ENCODE measurements at places on chromosomes 6 and 20. TPM values are rescaled to one million over a fixed set of nuclear protein-coding genes. Genes with fewer than 3 reads are reported as not detected.

DNA sequence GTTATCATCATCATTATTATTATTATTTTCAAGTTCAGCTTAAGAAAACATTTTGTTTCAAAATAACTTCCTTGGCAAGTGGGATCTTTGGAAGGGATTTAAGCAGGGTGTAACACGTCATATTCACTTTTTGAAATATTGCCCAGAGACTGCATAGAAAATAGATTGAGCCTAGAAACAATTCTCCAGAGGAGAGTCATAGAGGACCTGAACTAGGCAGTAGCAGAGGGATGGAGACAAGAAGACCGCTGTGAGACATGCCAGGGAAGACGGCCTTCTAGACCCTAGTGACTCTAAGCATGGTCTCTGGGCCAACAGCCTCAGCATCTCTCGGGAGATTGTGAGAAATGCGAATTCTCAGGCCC is 55.5 kb downstream of the EDN1 start:
- H3K4me1 ChIP-seq: no peaks in the 10 kb centered on the region
- no peak overlapping the region for H3K4me3 ChIP-seq
- DNase-seq: no peak
- no peaks in the 10 kb centered on the region for H3K36me3 ChIP-seq
- H3K27me3 ChIP-seq: no peaks in the 10 kb centered on the region

DNA sequence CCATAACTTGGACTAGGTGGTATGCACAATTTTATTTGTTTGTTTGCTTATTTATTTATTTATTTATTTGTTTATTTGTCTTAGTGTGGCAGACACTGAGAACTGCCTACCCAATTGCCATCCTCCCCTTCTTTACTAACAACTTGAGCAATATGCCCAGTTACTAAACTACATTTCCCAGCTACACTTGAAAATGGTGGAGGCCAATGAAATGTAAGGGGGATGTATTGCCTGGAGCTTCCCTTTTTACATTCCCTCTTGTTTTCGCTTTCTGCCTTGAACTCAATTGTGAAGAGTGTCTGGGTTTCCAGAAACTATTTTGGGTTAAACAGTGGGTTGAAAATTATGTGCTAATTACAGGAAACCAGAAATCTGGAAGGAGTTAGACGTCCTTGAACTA is 152.7 kb upstream of the FKBP1C start:
- H3K36me3 ChIP-seq: no peaks in the 10 kb centered on the region
- no peak for DNase-seq
- no peak overlapping the region for H3K27ac ChIP-seq
- no peaks in the 10 kb centered on the region for H3K4me1 ChIP-seq
- no peaks in the 10 kb centered on the region for H3K27me3 ChIP-seq
- no peak overlapping the region for H3K4me3 ChIP-seq

- no peak for DNase-seq
- no peak overlapping the region for H3K27ac ChIP-seq
- H3K36me3 ChIP-seq: no peaks in the 10 kb centered on the region
- no peak overlapping the region for H3K4me3 ChIP-seq
- peaks cover 3% of the 10 kb centered on the region for H3K4me1 ChIP-seq
These were observed 4.0 kb upstream of the WRNIP1 start for GRCh38 chr6:2760882-2761842.

GRCh38 chr20:10853176-10853575 is 179.4 kb upstream of the JAG1 start:
- H3K4me1 ChIP-seq: no peaks in the 10 kb centered on the region
- DNase-seq: no peak
- H3K36me3 ChIP-seq: no peaks in the 10 kb centered on the region
- no peak overlapping the region for H3K4me3 ChIP-seq

GRCh38 chr6:147509891-147510290 is 1.4 kb downstream of the SAMD5 start:
- H3K4me1 ChIP-seq: peaks cover 30% of the 10 kb centered on the region
- H3K36me3 ChIP-seq: no peaks in the 10 kb centered on the region
- H3K27ac ChIP-seq: no peak overlapping the region
- H3K4me3 ChIP-seq: peak overlapping the region; percentile 58
- peaks cover 21% of the 10 kb centered on the region for H3K27me3 ChIP-seq

GRCh38 chr6:168371618-168371980 is 52.0 kb upstream of the DACT2 start:
- no peak overlapping the region for H3K27ac ChIP-seq
- H3K36me3 ChIP-seq: no peaks in the 10 kb centered on the region
- DNase-seq: no peak
- H3K27me3 ChIP-seq: no peaks in the 10 kb centered on the region

GRCh38 chr6:144561455-144562043 is 276.4 kb downstream of the UTRN start:
- DNase-seq: no peak
- H3K27me3 ChIP-seq: no peaks in the 10 kb centered on the region
- no peak overlapping the region for H3K27ac ChIP-seq
- no peaks in the 10 kb centered on the region for H3K4me1 ChIP-seq

DNA sequence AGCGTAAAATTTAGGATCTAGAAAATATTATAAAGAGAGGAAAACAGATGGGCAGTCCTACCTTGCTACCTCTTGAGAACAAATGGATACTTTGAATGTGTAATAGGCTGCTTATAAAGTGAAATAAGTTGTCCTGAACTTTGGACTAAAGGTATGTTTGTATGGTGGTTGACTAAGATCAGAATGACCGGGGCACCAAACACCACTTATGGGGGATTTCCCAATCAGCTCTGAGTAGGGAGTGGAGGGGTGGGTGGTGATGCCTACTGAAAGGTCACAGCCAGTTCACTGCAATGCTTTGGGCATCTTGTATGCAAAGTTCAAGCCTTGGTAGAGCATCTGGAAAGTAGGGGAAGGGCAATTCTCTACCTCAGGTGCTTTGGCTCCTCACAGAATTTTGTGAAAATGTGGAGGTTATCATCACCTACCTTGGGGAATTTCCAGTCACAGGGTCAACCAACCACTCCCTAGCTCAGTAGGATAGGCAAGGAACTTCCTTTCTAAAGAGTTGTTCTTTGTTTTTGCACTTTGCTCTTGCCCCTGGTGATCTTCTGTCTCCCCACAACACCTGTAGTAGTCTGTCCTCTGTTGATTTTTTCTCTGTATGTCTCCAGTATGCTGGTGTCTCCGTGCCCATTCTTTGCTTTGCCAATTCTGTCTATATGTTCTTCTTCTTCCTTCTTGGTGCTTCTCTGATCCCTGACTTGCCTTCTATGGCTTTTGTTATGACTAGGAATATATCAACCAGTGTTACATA is at the start of gene TRIM31:
Gene TRIM31, minus strand, starts transcription at position 88 of the 757 bp plus-strand sequence. CDS start 285 bp downstream, outside the sequence.
- no peak within 1 kb of the TSS for H3K27ac ChIP-seq
- no peaks in the 10 kb centered on the region for H3K4me1 ChIP-seq
- DNase-seq: no peak
- H3K36me3 ChIP-seq: no peaks in the 10 kb centered on the region

GRCh38 chr6:169340395-169340794 is 86.7 kb upstream of the THBS2 start:
- no peaks in the 10 kb centered on the region for H3K27me3 ChIP-seq
- no peak overlapping the region for H3K27ac ChIP-seq
- no peak overlapping the region for H3K4me3 ChIP-seq
- no peaks in the 10 kb centered on the region for H3K36me3 ChIP-seq
- peak; percentile 79 for DNase-seq

DNA sequence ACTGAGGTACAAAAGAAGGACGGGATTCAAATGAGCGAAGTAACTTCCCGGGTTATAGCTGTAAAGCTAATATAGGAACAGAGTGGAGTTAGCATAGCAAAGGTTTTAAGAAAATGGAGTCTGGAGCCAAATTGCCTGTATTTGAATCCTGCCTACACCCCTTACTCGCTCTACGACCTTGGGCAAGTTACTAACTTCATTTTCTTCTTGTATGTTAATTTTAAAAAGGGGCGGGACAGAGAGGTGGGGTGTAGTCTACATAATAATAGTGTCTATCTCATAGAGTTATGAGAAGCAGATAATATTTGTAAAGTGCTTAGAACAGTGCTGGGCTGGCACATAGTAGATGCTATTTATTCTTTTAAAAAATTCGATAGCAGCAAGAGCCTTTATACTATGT is 705 bp downstream of the ZSCAN23 start:
- peaks cover 26% of the 10 kb centered on the region for H3K4me1 ChIP-seq
- H3K27me3 ChIP-seq: peaks cover 13% of the 10 kb centered on the region
- peak overlapping the region; percentile 74 for H3K4me3 ChIP-seq
- no peaks in the 10 kb centered on the region for H3K36me3 ChIP-seq

DNA sequence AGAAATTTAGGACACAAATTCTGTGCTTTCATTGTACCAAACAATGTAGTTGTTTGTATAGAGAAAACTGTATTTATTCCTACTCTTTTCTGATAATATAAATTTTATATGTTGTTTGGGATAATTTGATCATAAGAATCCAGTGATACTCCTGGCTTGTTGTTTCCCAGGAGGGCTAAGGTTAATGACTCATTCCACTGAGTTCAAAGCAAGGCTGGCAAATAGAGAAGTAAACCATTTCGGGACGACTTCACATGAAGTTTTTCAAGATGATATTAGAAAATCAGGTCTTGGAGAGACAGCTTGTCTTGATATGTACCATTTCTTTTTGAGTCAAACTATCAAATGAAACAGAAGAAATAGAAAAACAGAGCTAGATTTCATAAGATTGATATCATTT is 326.1 kb upstream of the CNR1 start:
- H3K27ac ChIP-seq: no peak overlapping the region
- no peaks in the 10 kb centered on the region for H3K4me1 ChIP-seq
- DNase-seq: no peak

DNA sequence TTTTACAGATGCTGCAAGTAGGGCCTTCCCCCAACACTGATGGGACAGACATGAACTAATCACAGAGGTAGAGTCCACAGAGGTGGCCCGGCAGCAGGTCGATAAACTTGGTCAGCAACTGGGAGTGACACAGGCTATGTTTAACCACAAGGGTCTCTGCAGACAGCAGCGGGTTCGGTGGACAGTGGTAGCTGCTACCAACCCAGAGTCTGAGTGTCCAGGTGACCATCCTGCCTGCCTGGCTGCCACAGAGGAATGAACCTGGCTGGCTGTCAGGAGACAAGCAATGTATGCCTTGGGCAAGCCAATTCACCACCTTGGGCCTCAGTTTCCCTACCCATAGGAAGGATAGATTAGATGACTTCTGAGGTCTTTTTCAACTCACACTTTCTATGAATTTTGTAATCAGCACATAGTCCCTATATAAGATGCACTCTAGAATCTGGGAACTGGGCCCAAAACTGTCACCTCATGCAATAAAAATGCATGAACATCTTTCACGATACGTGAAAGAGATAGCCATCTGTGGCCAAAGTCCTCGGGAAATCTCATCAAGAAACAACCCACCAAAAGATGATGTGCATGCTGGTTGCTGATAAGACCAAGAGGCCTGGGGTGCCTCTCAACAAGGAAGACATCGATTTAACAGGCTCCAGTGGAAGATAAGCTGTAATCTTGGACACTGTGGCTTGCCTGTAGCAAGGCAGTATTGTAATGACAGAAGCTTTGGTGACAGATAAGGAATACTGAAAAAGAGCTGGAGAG is 30.5 kb downstream of the MDGA1 start:
- no peak for DNase-seq
- H3K27me3 ChIP-seq: no peaks in the 10 kb centered on the region
- no peak overlapping the region for H3K27ac ChIP-seq
- H3K4me1 ChIP-seq: no peaks in the 10 kb centered on the region
- H3K4me3 ChIP-seq: no peak overlapping the region

DNA sequence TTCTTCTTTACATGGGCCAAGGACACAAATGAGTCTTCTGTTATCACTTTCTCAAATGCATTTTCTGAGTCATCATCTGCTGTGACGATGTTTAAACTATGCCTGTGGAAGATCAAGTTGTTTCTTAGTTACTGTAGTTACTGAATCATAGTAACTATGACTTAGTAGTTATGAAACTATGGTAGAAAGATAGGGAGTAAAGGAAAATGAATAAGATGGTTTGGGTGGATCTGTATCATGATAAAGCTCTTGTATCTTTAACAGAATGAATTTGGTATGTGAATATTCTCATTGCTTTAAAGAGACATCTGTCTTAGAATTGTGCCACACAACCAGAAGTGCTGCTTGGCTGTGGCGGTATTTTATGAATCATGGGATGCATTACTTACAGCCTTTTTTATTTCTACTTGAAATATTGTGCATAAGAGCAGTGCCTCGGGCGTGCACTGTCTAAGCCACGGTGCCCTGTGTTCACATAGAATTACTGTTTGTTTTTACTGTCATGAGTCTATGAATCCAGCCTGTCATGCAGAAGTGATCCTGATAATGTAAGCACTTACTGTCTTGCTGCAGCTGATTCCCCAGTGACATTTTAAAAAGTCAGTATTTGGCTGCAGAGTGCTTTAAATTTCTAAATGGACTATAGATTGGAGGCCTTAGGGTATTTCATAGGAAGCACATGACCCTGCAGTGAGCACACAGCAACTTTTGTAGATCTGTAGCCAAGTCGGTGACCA is 215.2 kb downstream of the TMEM242 start:
- peaks cover 4% of the 10 kb centered on the region for H3K36me3 ChIP-seq
- DNase-seq: peak; percentile 68
- H3K27ac ChIP-seq: peak overlapping the region; percentile 50
- no peaks in the 10 kb centered on the region for H3K27me3 ChIP-seq

GRCh38 chr6:126888727-126889725 is 229.4 kb upstream of the RSPO3 start:
- no peak overlapping the region for H3K4me3 ChIP-seq
- no peaks in the 10 kb centered on the region for H3K27me3 ChIP-seq
- no peak for DNase-seq
- no peaks in the 10 kb centered on the region for H3K36me3 ChIP-seq

- H3K4me3 ChIP-seq: no peak overlapping the region
- no peak for DNase-seq
- no peaks in the 10 kb centered on the region for H3K36me3 ChIP-seq
These were observed 912.2 kb upstream of the ADGRB3 start for GRCh38 chr6:67722861-67723261.

DNA sequence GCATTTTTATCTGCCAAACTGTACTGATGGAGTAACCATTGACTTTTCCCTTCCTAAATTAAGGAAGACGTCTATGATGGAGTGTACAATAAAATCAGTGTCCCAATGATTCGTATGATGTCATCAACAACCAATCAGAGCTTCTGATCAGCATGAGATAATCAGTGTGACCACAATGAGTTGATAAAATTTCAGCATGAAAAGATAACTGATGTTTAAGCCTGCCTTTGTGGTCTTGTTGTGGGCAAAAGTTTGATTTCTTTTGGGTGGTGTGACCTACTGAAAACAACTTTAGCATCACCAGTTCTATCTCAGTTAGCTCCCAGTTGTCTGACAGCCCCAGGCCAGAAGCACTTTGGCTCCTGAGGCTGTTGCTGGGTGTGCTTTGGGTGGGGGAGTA is 3.3 kb downstream of the PCIF1 start:
- H3K27me3 ChIP-seq: no peaks in the 10 kb centered on the region
- H3K36me3 ChIP-seq: peaks cover 54% of the 10 kb centered on the region
- DNase-seq: no peak
- no peak overlapping the region for H3K4me3 ChIP-seq
- no peak overlapping the region for H3K27ac ChIP-seq
- H3K4me1 ChIP-seq: peaks cover 20% of the 10 kb centered on the region

Gene BPIFB1
- total RNA-seq: not detected

Gene ZSCAN16
- total RNA-seq: 2.9 TPM

Gene SLC4A11
- 0.32 TPM for total RNA-seq

Gene KCNG1
- 2.2 TPM for total RNA-seq

Gene PTGIS
- total RNA-seq: 107 TPM

Gene THBD
- 44.3 TPM for total RNA-seq

Gene MPC1
- 66.9 TPM for total RNA-seq

Gene TTLL9
- not detected for total RNA-seq
